ENCODE measurements at places on chromosomes 2 and 18. TPM values are rescaled to one million over a fixed set of nuclear protein-coding genes. Genes with fewer than 3 reads are reported as not detected.

The SFXN5 gene
- 4.5 TPM for total RNA-seq

- DNase-seq = no peak
These were observed 27.4 kb upstream of the TTC32 start for GRCh38 chr2:19929226-19929625.

- no peak for DNase-seq
These were observed 129.5 kb upstream of the ZNF804A start for GRCh38 chr2:184468826-184469225.

DNA sequence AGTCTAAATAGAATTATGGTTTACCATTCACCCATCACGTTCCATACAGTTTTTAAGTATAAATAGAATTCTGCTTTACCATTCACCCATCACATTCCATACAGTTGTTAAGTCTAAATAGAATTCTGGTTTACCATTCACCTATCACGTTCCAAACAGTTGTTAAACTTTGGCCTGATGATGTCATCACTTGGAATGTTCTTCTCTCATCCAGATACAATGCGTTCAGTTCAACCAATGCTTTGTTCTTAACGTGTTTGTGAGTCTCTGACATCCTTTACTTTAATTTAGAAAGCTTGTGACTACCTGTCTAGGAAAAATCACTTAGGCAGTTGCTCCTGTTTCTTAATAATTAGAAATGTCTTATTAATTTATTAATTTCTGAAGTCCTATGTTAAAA lies 236.3 kb upstream of the RASGRP3 start:
- no peak for DNase-seq

DNA sequence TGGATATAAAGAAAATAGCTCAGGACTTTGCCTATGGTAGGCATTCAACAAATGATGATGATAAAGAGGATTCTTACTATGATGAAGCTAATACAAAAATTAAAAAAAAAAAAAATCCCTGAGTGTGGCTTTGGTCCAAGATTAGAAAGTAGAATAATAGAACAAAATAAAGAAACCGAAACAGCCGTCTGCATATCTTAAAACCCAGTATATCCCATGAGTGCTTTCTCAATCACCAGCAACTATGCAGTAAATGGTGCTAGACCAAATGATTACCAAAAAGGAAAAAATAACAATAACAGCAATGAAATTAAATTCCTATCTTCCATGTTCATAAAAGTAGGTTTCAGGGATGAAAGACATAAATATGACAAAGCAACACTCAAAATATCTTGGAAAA lies 59.3 kb upstream of the DCC start:
- no peak for DNase-seq
